Activated CD4-positive, alpha-beta T cell treated with anti-CD3 and anti-CD28 coated beads, Interleukin-2, amount 10 ng/mL, durations not matched to agents 7 days and 5 days (primary cell): ENCODE measurements at places on chromosomes 1 and 21.
A peak's percentile ranks its signal among the peaks of the same experiment; 100 is the strongest.

DNA sequence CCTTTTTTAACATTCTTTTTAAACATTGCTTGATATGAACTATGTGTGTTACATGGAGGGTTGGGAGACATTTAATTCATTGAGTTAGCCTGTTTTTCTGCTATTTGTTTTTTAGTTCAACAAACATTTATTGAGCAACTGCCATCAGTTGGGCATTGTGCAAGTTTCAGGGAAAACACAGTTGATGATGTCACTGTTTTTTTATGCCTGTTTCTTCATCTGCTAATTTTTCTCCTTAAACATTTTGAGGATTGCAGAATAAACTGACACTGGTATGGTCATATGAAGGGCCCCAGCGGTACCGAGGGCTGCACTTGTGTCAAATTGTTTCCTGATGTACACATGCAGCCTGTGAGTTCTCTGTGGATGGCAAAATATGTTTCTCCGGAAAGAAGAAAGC lies 253.0 kb downstream of the FGGY start:
- DNase-seq: no peak

DNA sequence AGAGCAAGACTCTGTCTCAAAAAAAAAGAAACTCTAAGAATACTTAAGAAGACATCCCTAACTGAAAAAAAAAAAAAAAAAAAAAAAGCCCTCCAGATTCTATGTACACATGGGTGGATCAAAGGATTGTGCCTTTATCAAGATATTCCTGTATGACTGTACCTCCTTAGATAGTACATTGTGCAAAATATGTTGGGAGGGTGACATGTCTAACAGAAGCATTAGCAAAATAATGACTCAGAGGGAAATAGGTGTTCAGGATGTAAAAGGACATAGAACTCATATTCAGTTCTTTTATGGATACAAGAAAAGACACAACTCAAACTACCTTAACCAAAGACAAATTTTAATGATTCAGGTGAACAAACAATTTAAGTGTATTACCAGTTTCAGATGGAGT lies 269.8 kb upstream of the KAZN start:
- no peak for DNase-seq

- DNase-seq: no peak
Observed at GRCh38 chr1:35047188-35047858, 15.6 kb upstream of the ZMYM6 start.

GRCh38 chr21:45356251-45356650 lies 48.7 kb upstream of the COL18A1 start:
- no peak for DNase-seq

DNA sequence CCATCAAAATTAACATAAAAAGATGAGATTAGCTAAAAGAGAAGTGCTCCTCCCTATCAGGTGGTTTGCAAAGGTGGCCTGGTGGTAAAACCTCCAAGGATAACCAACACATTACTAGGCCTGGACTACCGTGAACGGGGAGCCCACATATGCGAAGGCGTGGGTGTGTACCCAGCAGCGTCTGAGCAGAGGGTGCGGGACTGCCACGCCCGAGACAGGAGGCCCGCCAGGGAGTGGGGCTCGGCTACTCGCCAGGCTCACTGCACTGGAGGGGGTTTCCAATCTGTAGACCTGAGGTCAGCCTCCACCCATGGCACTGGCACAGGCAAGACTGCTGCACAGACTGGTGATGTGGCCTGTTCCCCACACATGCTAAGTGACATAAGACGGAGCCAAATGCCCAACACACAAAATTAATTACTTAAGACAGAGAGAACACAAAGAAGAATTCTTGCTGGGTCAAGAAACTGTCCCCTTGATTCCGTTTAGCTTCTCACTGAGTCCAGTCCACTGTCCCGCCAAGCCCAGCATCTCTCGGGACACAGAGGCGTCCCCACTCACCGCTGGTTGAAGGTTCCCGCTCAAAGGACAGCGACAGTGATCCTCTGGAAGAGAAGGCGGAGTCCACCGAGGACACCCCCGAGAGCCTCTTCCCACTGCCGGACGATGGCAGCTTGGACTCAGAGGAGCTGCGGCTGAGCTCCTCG lies 23.4 kb downstream of the RIPK4 start:
- DNase-seq: no peak

GRCh38 chr1:16367258-16367967 lies 371 bp downstream of the SZRD1 start:
- DNase-seq: peak; percentile 87

GRCh38 chr1:93699503-93700168 lies 18.0 kb upstream of the BCAR3 start:
- no peak for DNase-seq

- DNase-seq: no peak
Observed at GRCh38 chr1:84972377-84972987, 24.4 kb downstream of the MCOLN2 start.

DNA sequence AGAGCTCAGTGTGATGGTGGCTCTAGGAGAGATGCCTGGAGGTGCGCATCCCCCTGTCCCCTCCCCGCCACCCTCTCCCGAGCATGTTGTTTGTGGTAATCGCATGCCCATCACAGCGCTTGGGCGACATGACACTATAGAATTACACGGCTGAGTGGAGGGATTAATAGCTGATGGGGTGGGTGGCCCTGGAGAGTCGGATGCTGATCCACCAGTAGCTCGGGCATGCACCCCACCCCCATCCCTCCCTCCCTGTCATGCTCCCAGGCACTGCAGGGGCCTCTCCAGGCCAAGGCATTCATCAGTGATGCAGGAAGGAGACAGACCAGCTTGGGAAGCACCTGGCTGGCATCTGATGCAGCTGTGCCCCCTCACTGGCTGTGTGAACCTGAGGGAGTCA lies 159.0 kb upstream of the IGSF21 start:
- no peak for DNase-seq

GRCh38 chr1:2556277-2556677 lies at the start of gene TNFRSF14:
TNFRSF14 (plus strand) TSS chr1:2556371; CDS start chr1:2556665, 294 bp downstream.
- DNase-seq: peak; percentile 87

GRCh38 chr1:166182281-166182680 lies 15.5 kb upstream of the FAM78B start:
- no peak for DNase-seq

GRCh38 chr1:83850834-83851233 lies 148.1 kb downstream of the TTLL7 start:
- DNase-seq: no peak

DNA sequence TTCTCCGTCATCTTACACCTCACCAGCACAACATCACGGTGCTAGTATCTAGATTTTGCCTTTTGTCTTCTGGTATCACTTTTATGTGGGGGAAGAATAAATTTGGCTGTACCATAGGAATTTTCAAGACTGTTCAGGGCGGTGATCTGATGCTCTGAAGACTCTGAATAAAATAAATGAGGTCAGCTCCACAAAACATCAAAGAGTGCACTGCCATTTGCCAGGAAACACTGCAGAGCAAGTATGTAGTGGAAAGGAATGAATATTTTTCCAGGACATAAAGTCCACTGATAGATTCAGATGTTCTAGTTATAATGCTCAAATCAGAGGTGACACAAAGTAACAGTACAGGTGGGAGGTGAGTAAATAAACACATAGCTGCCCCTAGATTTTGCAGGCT lies 56.3 kb downstream of the ZP4 start:
- no peak for DNase-seq

DNA sequence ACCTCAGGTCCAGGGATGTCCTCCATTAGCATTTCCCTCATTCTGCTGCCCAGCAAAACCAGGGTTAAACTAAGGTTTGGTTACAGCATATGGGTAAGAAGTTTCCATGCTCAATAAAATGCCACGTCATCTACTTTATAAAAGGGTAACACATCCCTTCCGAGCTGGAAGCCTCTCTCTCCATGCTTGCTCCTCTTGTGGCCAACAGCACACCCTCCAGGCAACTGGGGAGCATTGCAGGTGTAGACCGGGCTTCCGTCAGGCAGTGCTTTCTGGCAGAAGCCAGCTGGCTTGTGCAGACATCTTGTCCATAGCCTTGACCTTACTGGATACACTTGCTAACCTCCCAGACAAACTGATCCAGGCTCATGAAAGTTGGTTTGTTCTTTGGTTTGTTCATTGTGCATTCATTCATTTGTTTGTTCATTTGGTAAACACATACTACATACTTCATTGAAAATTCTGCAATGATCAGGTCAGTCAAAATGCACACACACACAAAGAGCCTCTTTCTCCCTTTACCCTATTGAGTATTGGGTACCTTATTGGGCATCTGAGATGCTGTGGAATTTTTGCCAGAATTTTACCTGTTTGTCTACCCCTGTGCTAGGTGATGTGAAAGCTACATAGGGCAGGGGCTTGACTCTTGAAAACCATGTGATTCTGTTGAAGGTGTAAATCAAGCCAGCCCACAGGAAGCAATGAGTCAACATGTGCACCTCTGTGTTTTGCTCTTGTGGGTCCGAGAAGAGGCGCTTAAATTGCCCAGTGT lies 422.8 kb downstream of the CAMTA1 start:
- peak; percentile 40 for DNase-seq

DNA sequence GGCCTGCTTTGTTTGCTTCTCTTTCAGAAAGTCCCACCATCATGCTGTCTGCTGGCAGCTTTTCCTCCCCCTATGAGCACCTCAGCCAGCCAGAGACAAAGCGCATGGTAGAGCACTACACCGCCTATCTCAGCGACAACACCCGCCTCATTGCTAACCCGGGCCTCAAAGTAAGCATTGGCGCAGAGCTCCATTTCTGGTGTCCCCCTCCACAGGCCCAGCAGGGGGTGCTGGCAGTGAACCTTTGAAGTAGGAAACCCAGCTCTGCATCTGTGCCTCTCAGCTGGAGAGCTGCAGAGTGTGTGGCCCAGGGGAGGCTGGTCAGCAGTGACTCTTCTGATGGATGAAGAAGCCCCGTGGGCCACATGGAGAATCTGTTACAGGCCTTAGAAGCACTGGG lies 81.2 kb upstream of the RAVER2 start:
- DNase-seq: no peak

DNA sequence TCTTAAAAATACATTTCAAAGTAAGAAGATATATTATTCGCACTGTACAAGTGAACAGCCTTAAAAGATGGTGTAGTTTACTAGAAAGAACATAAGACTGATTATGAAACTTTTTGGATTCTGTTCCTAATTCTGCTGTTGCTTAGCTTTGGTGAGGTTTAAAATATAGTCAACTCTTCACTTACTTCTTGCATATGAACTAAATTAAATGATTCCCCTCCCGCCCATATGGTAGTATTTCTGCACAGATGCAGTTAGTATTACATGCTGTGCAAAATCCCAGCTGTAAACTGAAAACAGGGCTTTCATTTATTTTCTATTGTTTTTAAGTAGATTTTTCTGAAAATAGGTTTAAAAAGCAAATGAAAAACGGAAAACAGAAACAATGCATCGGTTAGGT lies 345.4 kb upstream of the NCAM2 start:
- DNase-seq: no peak

GRCh38 chr1:205813755-205814058 lies 709 bp upstream of the SLC41A1 start:
- no peak for DNase-seq

DNA sequence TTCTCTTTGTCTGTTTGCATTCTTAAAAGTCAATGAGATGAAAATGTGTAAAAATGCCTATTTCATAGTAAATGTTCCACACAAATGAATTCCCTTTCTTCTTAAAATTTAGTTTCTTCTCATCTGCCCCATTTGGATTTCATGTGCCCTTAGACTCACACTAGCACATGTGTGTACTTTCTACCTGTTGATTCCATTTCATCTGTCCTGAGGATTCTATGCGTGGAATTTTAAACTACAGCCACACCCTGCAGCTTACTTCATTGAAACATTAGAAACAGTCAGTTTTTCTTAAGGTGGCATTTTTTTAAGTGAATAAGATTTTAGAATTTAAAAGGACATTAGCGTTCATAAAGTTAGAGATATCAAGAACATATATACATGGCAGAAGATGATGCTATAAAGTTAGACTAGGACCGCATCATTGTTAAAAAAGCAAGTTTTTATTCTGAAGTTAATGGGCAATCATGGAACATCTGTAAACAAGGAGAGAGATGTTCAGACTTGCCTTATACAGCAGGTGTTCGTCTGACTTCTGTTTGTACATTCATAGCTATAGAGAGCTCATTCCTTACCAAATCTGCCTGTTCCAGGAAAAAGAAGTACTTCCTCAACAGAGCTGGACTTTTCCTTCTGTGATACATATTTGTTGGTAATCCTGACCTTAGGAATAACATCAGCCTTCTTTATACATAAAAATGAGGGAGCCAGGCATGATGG lies 3.9 kb upstream of the TUT4 start:
- no peak for DNase-seq

DNA sequence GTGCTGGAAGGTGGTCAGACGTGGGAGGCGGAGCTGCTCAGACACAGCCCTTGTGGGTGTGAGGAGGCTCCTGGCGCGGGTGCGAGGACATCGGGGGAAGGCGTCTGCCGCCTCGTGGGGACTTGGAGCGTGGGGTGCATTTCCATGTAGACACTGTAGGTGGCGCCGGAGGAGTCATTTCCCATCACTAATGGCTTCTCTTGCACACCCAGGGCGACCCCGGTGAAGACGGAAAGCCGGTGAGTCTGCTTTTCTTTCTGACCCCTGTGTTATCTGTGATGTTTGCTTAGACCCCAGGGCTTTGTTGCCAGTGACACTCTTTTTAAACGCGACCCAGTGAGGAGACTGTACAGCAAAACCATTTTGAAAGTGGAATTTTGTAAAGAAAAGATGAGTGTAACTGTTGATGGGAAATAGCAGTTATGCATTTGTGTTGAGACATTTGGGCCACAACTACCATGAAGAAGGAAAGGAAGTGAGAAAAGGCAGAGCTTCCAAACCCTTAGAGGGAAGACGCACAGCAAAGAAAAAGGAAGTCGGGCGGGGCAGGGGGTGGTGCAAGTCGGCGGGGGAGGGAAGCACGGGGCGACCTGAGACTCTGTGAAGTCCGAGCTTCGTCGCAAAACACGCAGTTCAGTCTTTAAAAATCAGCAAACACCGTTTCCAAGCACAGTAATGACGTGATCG lies 64.0 kb downstream of the SLC19A1 start:
- peak; percentile 82 for DNase-seq

- DNase-seq: no peak
Observed at GRCh38 chr1:34113887-34114286, 51.1 kb downstream of the CSMD2 start.

DNA sequence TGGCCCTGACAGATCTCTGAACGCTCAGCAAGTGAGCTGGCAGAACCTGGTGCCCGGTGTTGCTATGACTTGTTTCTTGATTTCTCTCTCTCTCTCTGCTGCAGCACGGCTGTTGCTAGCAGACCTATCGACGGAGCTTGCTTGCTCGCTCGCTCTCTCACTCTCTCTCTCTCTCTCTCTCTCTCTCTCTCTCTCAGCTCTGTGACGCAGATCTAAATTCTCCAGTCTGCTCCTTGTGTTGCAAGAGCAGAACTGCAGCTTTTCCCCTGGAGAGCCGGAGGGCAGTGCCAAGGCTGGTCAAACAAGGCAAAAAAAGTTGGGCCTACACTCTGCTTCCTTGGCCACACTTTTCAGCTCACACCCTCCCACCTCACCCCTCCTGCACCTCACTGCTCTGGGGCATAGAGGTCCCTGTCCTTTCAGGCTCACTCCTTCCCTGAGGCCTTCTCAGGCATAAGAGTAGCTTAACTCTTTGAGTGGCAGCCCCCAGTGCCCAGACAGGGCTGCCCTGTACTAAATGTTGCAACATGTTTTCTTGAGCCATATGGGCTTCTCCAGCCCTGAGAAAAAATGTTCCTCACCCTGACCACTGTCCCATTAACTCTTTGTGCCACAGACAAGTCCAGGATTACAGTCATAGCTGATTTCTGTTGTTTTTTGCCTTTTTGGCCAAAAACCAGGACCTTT lies 72.2 kb downstream of the CD46 start:
- DNase-seq: peak; percentile 86

GRCh38 chr1:239388159-239388485 lies 1.8 kb downstream of the CHRM3 start:
- DNase-seq: no peak
